GM12865 (cell line): ENCODE measurements at places on chromosomes 4 and X.

- peak; percentile 20 for DNase-seq
These were observed 25.5 kb upstream of the USO1 start for GRCh38 chr4:75698963-75699228.

GRCh38 chrX:68238568-68238967 is 194.7 kb downstream of the OPHN1 start:
- DNase-seq = peak; percentile 1

DNA sequence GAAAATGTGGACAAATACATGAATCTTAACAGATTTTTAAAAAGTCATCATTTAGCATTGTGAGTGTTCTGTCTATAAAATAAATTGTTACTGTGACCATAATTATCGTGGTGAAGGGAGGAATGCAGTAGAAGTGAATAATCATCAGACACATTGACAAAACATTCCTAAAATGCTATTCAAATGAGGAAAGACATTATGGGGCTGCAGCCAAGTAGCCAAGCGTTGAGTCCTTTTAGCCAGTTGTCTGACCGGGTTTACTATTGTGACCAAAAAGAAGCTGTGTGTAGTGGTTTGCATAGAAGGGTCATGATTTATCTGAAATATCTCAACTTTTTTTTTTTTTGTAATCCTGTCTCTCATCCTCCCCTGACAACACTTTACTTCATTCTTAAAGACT is 19.5 kb downstream of the WWC2 start:
- DNase-seq = no peak

GRCh38 chr4:32087211-32087610 is 1367.0 kb downstream of the PCDH7 start:
- no peak for DNase-seq

GRCh38 chr4:175871774-175872405 is 59.8 kb upstream of the GPM6A start:
- DNase-seq = no peak

DNA sequence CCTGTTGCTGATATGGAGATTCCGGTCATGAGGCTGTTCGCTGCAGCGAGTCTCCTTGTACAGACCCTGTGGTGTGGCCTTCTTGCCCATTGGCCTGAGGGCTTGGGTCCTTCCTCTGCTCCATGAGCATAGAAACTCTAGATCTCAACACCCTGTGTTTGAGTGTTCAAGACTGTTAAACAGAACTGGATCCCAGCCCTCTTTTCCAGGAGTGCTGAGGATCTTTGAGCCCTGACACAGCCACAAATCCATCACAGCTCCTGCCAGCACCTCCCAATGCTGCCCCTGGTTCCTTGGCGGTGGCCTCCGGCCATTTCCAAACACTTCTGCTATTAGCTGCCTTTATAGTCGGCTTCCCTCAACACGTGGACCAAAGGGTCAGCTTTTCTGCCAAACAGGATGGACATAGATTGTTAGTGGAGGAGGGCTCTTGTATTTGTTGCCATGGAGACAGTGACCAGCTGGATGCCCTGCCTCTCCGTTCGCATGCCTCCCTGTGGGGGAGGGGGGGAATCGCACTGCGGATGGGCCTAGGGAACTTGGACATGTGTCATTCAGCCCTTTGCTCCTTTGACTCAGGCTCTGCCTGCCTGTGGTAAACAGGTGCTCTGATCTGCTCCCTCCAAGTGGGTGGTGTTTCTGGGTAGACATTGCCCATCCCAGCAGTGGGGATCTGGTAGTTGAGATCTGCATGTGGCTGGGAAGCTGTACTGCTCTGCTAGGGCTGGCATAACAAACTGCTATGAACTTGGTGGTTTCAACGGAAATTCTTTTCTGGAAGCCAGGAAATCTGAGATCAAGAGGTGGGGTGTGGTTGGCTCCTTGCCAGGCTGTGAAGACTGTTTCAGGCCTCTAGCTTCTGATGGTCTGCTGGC is 6.9 kb upstream of the WDR1 start:
- no peak for DNase-seq

- no peak for DNase-seq
These were observed 123.6 kb downstream of the RELL1 start for GRCh38 chr4:37562592-37562991.

- DNase-seq = no peak
These were observed 90.1 kb downstream of the RELL1 start for GRCh38 chr4:37595875-37596680.

DNA sequence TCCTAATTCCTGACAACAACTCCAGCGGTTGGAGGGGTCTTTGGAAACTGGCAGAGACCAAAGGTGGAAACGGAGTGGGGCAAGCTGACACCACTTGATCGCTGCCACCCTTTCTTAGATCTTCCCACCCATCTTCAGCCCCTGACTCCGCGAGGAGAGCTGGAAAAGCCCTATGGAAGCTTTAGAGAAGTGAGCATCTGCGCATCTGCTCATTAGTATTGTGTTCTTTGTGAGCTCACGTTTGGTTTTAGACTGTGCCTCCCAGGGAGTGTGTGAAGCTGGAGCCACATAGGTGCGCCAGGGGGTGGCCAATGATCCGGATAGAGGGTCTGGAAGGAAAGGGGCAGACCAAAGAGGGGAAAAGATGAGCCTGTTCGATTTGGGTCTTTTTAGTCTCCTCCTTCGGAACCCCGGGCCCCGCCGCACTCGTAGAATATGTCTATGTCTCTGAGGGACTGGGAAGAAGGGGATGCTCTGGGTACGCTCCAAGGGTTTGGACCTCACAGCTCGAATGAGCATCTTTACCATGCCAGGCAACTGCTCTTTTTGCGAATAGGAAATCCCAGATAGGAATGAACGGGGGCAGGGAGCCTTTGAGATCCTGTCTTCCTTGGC is 578 bp upstream of the DKK2 start:
- DNase-seq = no peak

DNA sequence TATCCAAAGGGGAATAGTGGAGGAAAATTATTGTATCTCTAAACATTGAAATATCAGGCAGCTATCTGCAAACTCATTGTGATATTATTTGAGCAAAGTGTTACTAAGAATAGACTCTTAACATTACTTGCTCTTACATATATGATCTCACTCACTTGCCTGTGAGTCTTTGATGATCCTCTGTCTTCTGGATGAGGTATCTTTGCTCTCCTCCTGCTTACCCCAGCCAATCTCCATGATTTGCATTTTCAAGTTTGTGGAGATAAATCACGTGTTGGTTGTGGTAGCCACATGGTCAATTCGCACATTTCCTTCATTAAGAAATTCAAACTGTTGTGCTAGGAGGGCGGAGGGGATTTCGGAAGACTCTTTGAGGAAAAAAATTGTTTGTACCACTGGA is 169.9 kb upstream of the S100G start:
- DNase-seq = no peak

GRCh38 chr4:142396279-142396678 is 449.8 kb downstream of the INPP4B start:
- DNase-seq = no peak

- DNase-seq = peak; percentile 0
These were observed 134.0 kb downstream of the COL4A6 start for GRCh38 chrX:108304210-108304609.

- no peak for DNase-seq
These were observed 93.2 kb upstream of the MAPK10 start for GRCh38 chr4:86452924-86453531.

- DNase-seq = no peak
These were observed 2.0 kb upstream of the STAG2 start for GRCh38 chrX:123959281-123960063.

GRCh38 chr4:22692736-22693135 is at the start of gene GBA3:
TSS of gene GBA3 (plus strand) at chr4:22692937.
- no peak for DNase-seq

DNA sequence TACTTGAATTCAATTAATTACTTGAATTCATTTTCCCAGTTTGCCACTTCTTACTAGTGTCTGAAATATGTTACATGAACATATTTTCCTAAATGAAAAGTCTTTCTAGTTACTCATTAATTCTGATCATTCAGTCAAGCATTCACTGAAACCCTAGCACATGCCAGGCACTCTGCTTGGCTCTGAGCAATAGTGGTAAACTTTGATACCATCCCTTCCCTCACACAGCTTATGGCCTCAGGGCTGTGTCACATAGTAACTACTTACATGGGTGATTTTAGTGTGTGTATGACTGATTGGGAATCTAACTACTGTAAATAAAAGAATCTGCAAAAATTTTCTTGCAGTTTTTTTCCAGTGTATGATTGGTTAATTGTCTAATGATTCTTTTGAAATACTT is 32.7 kb downstream of the METAP1 start:
- no peak for DNase-seq

GRCh38 chr4:110516106-110516922 is 40.4 kb downstream of the ENPEP start:
- peak; percentile 79 for DNase-seq

DNA sequence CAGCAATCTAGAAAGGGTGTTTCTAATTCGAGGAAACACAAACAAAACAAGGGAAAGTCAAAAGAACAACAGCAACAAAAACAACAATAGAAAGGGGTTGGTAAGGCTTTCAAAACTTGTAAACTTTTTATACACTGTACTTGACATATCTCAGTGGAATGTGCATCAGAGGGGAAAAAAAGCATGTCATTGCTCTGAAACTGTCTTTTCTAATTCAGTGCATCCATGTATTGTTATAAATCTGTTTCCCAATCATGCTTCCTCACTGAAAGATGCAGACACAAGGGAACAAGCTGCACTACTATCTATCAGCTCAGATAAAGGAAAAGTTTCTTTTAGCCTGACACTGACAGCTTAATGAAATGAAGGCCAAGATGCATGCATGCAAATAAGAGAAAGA is 44.2 kb upstream of the PCDH18 start:
- no peak for DNase-seq

GRCh38 chr4:10981096-10981495 is 296.5 kb upstream of the CLNK start:
- DNase-seq = no peak

DNA sequence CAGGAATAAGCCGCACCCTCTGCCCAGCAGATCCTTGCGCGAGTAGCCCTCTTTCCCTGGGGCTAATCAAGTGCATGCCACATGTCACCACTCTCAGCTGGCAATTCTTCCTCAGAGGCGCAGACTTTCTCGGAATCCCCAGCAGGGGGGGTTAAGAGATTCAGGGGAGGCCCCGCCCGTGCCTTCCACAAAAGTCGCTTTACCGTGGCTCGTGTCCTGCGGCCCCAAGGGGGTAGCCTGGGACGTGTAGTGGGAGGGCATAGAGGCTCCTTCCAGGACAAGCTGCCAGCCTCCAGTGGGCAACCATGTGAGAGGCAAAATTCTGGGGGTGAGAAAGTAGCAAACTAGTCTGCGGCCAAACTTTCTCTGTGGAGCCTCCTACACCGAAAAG is 652 bp downstream of the SRPX start:
- peak; percentile 17 for DNase-seq

- no peak for DNase-seq
These were observed 632.4 kb upstream of the BOD1L1 start for GRCh38 chr4:14259936-14260335.

GRCh38 chr4:80259012-80259411 is 7.5 kb upstream of the FGF5 start:
- DNase-seq = no peak

GRCh38 chrX:46913667-46914066 is 1.4 kb downstream of the JADE3 start:
- DNase-seq = peak; percentile 21

GRCh38 chrX:71178908-71179307 is 34.3 kb downstream of the NLGN3 start:
- DNase-seq = peak; percentile 80
